ENCODE measurements at places on chromosomes 12 and 14. TPM values are rescaled to one million over a fixed set of nuclear protein-coding genes. Genes with fewer than 3 reads are reported as not detected.

SLC8A3 gene
- total RNA-seq, result 0.15 TPM

MYO1A gene
- total RNA-seq, result 0.23 TPM

RND1 gene
- 0.27 TPM for total RNA-seq

SUSD6 gene
- total RNA-seq, result 22.4 TPM

DCN gene
- 4,145 TPM for total RNA-seq

CEBPE gene
- not detected for total RNA-seq

GRCh38 chr12:82361461-82361915, 3.2 kb downstream of the METTL25 start:
- H3K27ac ChIP-seq, result no peak overlapping the region
- peaks cover 2% of the 10 kb centered on the region for H3K4me1 ChIP-seq
- H3K27me3 ChIP-seq, result no peaks in the 10 kb centered on the region
- DNase-seq, result no peak
- H3K36me3 ChIP-seq, result no peaks in the 10 kb centered on the region
- H3K4me3 ChIP-seq, result no peak overlapping the region

DNA sequence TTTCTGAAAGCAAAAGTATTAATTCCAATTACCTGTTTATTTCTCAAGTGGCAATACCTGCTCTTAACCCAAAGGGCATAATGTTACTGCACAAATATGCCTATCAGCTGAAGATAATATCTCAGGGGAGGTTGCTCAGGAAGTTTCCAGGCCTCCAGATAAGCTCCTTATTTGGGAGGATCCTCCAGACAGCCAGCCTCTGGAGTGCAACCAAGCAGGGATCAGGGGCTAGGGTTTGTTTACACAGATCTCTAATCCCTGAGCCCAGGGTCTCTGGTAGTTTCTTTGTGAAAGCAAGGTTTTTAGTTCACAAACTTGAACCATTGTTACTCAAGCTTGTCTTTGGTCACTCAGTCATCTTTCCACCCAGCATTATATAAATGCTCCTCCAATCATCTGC, 124.4 kb downstream of the SLC38A4 start:
- no peak for DNase-seq
- H3K4me3 ChIP-seq, result no peak overlapping the region
- H3K27me3 ChIP-seq, result no peaks in the 10 kb centered on the region
- H3K27ac ChIP-seq, result no peak overlapping the region
- no peaks in the 10 kb centered on the region for H3K36me3 ChIP-seq

- peak; percentile 25 for DNase-seq
- H3K36me3 ChIP-seq, result no peaks in the 10 kb centered on the region
- no peak overlapping the region for H3K27ac ChIP-seq
- H3K4me3 ChIP-seq, result no peak overlapping the region
- H3K27me3 ChIP-seq, result no peaks in the 10 kb centered on the region
- no peaks in the 10 kb centered on the region for H3K4me1 ChIP-seq
Observed at GRCh38 chr12:76883811-76884210, 5.0 kb upstream of the CSRP2 start.

DNA sequence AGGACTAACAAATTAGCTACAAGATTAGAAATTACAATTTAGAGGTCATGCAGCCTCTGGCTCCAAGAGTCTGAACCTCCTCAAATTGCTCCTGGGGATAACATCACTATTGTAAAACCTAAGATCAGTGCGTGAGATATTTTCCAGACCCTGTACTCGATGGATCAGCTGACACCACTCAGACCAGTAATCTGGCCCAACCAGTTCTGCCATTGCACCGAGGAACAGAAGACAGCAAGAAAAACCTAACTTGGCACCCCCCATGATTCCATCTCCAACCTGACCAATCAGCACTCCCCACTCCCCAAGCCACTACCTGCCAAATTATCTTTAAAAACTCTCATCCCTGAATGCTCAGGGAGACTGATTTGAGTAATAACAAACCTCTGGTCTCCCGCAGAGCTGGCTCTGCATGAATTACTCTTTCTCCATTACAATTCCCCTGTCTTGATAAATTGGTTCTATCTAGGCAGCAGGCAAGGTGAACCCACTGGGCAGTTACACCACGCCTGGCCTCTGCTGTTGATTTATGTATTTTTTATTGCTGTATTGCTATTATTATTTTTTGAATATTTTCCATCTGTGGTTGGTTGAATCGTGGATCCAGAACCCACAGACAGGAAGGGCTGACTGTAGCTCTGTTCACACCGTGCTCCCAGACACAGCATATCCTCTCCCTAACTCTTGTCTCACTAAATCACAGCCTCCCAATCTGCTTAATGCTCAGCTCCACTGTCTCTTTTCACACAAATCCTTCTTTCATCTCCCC, 9.2 kb downstream of the HEBP1 start:
- no peaks in the 10 kb centered on the region for H3K27me3 ChIP-seq
- no peak for DNase-seq
- H3K36me3 ChIP-seq, result no peaks in the 10 kb centered on the region
- peak overlapping the region; percentile 89 for H3K27ac ChIP-seq
- H3K4me1 ChIP-seq, result peaks cover 1% of the 10 kb centered on the region

DNA sequence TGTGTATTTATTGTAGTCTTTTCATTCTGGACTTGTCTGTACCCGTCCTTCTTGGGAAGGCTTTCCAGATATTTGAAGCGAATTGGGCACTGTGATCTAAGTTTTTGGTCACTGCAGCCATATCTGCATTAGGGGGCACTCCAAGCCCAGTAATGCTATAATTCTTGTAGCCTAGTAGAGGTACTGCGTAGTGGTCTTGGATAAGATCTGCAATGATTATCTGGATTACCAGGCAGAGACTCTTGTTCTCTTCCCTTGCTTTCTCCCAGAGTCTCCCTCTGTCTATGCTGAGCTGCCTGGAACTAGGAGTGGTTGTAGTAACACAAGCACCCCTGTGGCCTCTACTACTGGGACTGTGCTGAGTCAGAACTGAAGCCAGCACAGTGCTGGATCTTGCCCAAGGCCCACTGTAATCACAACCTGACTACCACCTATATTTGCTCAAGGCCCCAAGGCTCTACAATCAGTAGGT, 30.0 kb downstream of the SLC38A2 start:
- no peak overlapping the region for H3K4me3 ChIP-seq
- no peaks in the 10 kb centered on the region for H3K36me3 ChIP-seq
- DNase-seq, result no peak
- no peaks in the 10 kb centered on the region for H3K4me1 ChIP-seq

- no peaks in the 10 kb centered on the region for H3K36me3 ChIP-seq
- H3K27me3 ChIP-seq, result no peaks in the 10 kb centered on the region
- DNase-seq, result no peak
- H3K27ac ChIP-seq, result no peak overlapping the region
Observed at GRCh38 chr12:102755266-102755665, 161.8 kb downstream of the PAH start.

DNA sequence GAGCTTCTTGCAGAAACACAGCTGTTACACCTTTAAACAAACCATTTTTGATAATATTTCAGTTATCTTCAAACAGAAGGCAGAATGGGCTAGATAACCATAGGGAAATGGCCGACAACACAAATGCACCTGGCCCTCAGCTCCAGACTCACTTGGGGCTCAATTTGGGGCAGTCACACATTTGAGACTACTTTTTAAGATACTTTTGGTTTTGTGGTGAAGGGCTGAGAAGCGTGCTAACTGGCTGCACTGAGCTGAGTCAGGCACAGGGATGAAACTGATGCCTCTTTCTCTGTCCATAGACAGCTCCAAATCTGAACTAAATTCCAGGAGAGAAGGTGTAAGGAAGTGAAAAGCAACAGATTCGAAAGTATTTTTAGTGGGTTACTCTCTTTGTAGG, 18.5 kb upstream of the GRIP1 start:
- no peaks in the 10 kb centered on the region for H3K4me1 ChIP-seq
- no peak overlapping the region for H3K27ac ChIP-seq
- no peaks in the 10 kb centered on the region for H3K36me3 ChIP-seq
- no peaks in the 10 kb centered on the region for H3K27me3 ChIP-seq
- no peak for DNase-seq
- H3K4me3 ChIP-seq, result no peak overlapping the region

DNA sequence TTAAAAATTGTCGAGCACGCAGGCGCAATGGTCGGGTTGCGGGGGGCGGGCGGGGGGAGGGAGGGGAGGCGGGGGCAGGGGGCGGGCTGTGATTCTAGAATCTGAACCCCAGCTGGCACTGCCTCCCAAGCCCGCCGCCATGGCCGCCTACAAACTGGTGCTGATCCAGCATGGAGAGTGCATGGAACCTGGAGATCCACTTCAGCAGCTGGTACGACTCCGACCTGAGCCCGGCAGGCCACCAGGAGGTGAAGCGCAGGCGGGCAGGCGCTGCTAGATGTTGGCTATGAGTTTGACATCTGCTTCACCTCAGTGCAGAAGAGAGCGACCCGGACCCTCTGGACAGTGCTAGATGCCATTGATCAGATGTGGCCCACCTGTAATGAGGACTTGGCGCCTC, 118.4 kb downstream of the NTN4 start:
- peaks cover 7% of the 10 kb centered on the region for H3K4me1 ChIP-seq
- no peaks in the 10 kb centered on the region for H3K27me3 ChIP-seq
- DNase-seq, result no peak
- no peaks in the 10 kb centered on the region for H3K36me3 ChIP-seq

- H3K36me3 ChIP-seq, result no peaks in the 10 kb centered on the region
- no peaks in the 10 kb centered on the region for H3K27me3 ChIP-seq
- no peak overlapping the region for H3K4me3 ChIP-seq
- H3K27ac ChIP-seq, result no peak overlapping the region
- no peak for DNase-seq
Observed at GRCh38 chr14:22666203-22666893, 22.2 kb upstream of the OR6J1 start.

- no peaks in the 10 kb centered on the region for H3K36me3 ChIP-seq
- DNase-seq, result no peak
- peaks cover 3% of the 10 kb centered on the region for H3K4me1 ChIP-seq
- H3K27ac ChIP-seq, result no peak overlapping the region
- H3K4me3 ChIP-seq, result peak overlapping the region; percentile 72
Observed at GRCh38 chr14:45084946-45085346, 1.0 kb downstream of the PRPF39 start.

DNA sequence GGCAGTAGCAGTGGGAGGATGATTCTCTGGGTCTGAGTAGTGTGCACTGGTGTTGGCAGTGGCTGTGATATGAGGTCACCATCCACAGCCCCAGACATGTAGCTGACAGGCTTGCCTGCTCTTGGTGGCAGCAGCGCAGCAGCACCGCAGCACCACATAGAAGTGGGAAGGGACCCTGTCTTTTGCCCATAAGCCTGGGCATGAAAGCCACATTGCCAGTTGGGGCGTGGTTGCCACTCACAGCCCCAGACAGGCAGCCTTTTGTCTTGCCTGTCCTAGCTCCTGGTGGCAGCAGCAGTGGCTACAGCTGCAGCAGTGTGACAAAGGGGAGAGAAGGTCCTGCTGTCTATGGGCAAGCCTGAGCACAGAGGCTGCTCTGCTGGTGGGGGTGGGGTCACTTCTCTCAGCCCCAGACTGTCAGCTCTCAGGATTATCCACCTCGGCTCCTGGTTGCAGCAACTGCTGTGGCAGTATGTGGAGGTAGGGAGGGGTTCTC, 71.5 kb downstream of the BRMS1L start:
- no peak for DNase-seq
- H3K4me1 ChIP-seq, result no peaks in the 10 kb centered on the region
- no peaks in the 10 kb centered on the region for H3K27me3 ChIP-seq
- no peak overlapping the region for H3K4me3 ChIP-seq

GRCh38 chr14:101410126-101410525, 151.2 kb upstream of the DIO3 start:
- H3K27ac ChIP-seq, result peak overlapping the region; percentile 56
- H3K4me1 ChIP-seq, result peaks cover 35% of the 10 kb centered on the region
- no peak for DNase-seq
- H3K4me3 ChIP-seq, result no peak overlapping the region
- H3K27me3 ChIP-seq, result no peaks in the 10 kb centered on the region

GRCh38 chr14:35224615-35225014, 67.6 kb upstream of the PSMA6 start:
- no peak for DNase-seq
- no peak overlapping the region for H3K27ac ChIP-seq
- H3K4me3 ChIP-seq, result no peak overlapping the region

- no peaks in the 10 kb centered on the region for H3K27me3 ChIP-seq
- DNase-seq, result no peak
- H3K27ac ChIP-seq, result no peak overlapping the region
- H3K36me3 ChIP-seq, result no peaks in the 10 kb centered on the region
- H3K4me1 ChIP-seq, result no peaks in the 10 kb centered on the region
- H3K4me3 ChIP-seq, result no peak overlapping the region
Observed at GRCh38 chr14:105271224-105271890, 23.0 kb downstream of the BTBD6 start.

- H3K27ac ChIP-seq, result no peak overlapping the region
- no peaks in the 10 kb centered on the region for H3K27me3 ChIP-seq
- no peaks in the 10 kb centered on the region for H3K36me3 ChIP-seq
- no peaks in the 10 kb centered on the region for H3K4me1 ChIP-seq
- DNase-seq, result peak; percentile 34
Observed at GRCh38 chr12:127381043-127381668, 885.8 kb upstream of the TMEM132C start.

DNA sequence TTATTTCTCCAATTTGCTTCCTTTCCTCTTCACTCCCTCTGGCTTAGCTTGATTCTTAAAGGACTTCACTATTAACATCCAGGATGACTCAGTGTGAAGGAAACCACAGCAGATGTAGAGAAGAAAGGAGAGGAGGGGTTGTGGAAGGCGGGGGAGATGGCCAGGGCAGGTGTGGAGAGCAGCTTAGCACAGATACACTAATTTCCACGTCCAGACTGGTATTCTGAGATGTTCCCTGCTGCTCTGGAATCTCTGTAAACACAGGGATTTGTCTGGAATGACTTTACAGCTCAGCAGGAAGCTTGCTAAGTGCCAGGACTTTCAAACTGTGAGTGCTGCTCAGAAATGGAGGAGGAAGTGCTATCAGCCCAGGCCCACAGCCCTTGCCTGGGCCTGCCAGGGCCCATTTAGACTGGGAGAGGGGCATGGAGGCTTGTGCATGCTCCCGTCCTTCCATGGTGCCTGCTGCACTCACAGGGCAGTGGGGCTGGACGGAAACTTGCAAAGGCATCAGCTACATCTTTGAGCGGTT, 202.5 kb upstream of the DDHD1 start:
- H3K27ac ChIP-seq, result no peak overlapping the region
- no peak overlapping the region for H3K4me3 ChIP-seq
- H3K36me3 ChIP-seq, result no peaks in the 10 kb centered on the region
- DNase-seq, result no peak
- H3K27me3 ChIP-seq, result no peaks in the 10 kb centered on the region

GRCh38 chr12:71070416-71071128, 87.2 kb downstream of the TSPAN8 start:
- H3K27me3 ChIP-seq, result no peaks in the 10 kb centered on the region
- no peaks in the 10 kb centered on the region for H3K36me3 ChIP-seq
- H3K4me3 ChIP-seq, result no peak overlapping the region
- no peak for DNase-seq
- no peaks in the 10 kb centered on the region for H3K4me1 ChIP-seq

DNA sequence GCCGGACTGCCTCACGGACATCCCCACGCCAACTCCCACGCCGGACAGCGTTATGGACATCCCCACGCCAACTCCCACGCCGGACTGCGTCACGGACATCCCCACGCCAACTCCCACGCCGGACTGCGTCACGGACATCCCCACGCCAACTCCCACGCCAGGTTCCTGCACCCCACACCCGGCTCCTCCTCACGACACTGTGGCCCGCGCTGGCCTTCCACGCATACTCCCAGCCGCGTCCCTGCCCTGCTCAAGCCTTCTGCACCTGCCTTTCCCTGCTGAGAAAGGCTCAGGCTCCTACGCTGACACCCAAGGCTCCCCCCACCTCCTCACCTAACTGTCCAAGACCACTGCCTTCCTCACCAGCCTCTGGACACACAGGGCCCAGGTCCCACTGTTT, 9.7 kb downstream of the CACNA2D4 start:
- DNase-seq, result no peak
- no peaks in the 10 kb centered on the region for H3K36me3 ChIP-seq
- peaks cover 3% of the 10 kb centered on the region for H3K4me1 ChIP-seq
- H3K4me3 ChIP-seq, result no peak overlapping the region

GRCh38 chr14:23324993-23325392, 3.7 kb downstream of the PABPN1 start:
- peaks cover 10% of the 10 kb centered on the region for H3K4me1 ChIP-seq
- H3K4me3 ChIP-seq, result no peak overlapping the region
- H3K27me3 ChIP-seq, result no peaks in the 10 kb centered on the region
- no peak for DNase-seq

Measured in ovary (tissue), 10 donors.